ENCODE measurements at places on chromosomes 16 and 17.

DNA sequence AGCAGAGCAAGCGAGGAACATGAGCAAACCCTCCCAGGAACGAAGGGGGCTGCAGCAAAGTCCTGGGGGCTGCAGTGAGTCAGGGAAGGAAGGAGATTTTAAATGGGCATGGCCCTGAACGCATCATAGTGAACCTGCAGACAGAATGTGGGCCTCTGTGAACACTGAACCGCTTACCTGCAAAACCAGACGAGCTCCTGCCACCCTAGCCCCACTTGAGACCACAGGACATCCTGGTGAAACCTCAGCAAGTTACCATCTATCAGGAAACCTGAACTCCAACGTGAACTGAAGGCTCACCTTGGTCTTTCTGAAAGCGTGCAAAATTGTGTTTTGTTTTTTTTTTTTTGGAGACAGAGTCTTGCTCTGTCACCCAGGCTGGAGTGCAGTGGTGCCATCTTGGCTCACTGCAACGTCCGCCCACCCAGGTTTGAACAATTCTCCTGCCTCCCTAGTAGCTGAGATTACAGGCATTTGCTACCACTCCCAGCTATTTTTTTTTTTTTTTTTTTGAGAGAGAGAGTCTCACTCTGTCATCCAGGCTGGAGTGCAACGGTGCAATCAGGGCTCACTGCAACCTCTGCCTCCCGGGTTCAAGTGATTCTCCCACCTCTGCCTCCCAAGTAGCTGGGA is 30.8 kb downstream of the FANCA start:
- DNase-seq, result peak; percentile 23

GRCh38 chr17:7205561-7205960 is 14.1 kb downstream of the DLG4 start:
- no peak for DNase-seq

GRCh38 chr17:56593086-56593645 is 333 bp upstream of the NOG start:
- DNase-seq, result peak; percentile 14

DNA sequence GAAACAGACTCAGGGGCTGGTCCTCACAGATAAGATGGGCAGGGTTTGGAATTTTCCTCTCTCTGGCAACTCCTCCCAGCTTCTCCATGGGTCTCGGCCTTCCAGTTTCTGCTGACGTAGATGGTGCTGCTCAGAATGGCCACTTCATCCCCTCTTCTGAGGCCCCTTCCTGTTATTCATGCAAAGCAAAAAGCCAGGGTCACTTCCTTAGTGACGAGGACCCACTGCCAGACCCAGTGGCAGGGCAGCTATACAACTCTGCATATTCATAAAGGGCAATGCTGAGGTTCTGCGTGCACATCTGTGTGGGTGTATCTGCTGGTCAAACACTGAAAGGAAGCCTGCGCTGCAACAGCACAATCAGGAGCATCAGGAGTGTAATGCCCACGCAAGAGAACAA is 108.8 kb downstream of the WSCD1 start:
- DNase-seq, result no peak

DNA sequence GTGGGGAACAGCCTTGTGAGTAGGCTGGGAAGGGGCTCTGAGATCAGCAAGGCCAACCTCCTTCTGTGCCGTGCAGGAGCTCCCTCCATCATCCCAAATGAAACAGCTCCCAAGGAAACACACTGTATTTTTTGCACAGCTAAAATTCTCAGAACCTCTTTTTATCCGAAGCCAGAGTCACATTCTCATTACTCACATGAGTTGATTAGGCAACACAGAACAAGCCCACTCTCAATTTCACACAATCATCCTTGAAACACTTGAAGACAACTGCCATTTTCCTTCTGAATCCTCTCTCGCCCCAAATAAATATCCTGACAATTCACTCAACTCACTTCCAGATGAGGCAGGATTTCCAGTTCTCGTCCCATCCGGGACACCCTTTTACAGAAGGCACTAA is 66.1 kb downstream of the MYO18A start:
- DNase-seq, result no peak

GRCh38 chr17:4394208-4395110 is 28.0 kb upstream of the UBE2G1 start:
- DNase-seq, result no peak
